ENCODE measurements at places on chromosomes 3 and 15. TPM values are rescaled to one million over a fixed set of nuclear protein-coding genes. Genes with fewer than 3 reads are reported as not detected.

Gene GNAT1
- not detected for total RNA-seq

Gene PLSCR5
- total RNA-seq, result not detected

Gene CHRD
- 10.9 TPM for total RNA-seq

Gene TNNC1
- 0.23 TPM for total RNA-seq

Gene NRG4
- total RNA-seq, result 0.20 TPM

Measured in smooth muscle cell of the pulmonary artery (primary cell).